Thymus (tissue), 14 donors: ENCODE measurements at places on chromosomes 2 and 18. TPM values are rescaled to one million over a fixed set of nuclear protein-coding genes. Genes with fewer than 3 reads are reported as not detected.

CNRIP1 gene
- polyA plus RNA-seq: 10.3 TPM

DNA sequence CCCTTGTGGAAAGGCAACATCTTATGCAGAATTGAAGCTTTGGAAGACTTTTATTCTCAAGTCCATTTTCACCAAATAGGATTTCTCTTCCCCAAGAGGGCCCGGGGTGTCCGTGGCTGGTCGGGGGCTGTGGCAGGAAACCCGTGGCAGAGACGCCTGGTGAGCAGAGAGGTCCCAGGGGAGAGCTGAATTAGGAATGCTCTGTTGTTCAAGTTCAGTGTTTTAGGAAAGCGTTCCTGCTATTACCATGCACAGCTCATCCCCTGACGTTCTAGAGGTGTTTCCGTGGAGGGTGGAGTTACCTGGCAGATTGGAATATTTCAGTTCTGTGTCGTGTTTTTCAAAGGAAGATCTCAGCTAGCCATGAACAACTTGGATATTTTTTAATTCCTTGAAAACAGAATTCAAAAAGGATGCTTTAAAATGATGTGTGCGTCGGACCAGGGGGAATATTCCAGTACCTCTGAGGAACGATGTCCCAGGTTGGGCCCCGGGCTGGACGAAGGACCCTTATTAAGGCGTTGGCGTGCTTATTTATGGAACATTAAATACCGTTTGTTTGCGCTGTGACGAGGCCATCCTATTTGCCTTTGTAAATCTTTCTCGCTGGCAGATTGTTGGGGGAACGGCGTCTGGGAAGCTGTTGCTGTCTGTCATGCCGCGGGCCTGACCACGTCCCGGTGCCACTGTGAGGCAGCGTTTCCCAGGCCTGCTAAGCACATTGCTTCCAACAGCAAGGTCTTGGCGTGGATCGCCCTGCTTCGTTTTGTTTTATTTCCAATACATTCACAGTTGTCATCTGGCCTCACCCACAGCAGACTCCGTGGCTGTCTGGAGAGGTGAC, 8.2 kb downstream of the NFATC1 start:
- no peak overlapping the region for H3K4me3 ChIP-seq
- H3K27ac ChIP-seq: peak overlapping the region; percentile 55
- H3K36me3 ChIP-seq: no peaks in the 10 kb centered on the region
- H3K27me3 ChIP-seq: peaks cover 14% of the 10 kb centered on the region
- DNase-seq: no peak
- peaks cover 60% of the 10 kb centered on the region for H3K4me1 ChIP-seq

ZC3H15 gene
- 75.9 TPM for polyA plus RNA-seq

UGP2 gene
- 199 TPM for polyA plus RNA-seq

CNDP1 gene
- polyA plus RNA-seq: 0.64 TPM

DNA sequence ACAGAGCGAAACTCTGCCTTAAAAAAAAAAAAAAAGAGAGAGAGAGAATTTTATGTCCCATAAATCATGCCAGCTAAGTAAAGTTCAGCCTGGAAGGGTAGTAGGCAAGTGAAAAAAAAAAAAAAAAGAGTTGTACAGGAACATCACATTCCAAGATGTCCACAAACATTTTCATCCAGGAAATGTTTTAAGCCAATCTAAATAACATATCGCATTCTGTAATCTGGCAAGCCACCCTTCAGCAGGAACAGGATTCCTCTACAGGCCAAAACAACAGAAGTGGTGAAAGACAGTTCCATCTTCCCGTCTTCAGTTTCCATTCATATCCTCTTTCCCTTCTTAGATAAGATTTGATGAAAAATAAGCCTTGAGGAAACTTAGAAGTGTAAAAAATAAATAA, 1108.1 kb upstream of the DDX18 start:
- H3K27ac ChIP-seq: no peak overlapping the region
- no peak for DNase-seq
- no peaks in the 10 kb centered on the region for H3K4me1 ChIP-seq
- no peaks in the 10 kb centered on the region for H3K27me3 ChIP-seq
- no peak overlapping the region for H3K4me3 ChIP-seq
- H3K36me3 ChIP-seq: no peaks in the 10 kb centered on the region

DNA sequence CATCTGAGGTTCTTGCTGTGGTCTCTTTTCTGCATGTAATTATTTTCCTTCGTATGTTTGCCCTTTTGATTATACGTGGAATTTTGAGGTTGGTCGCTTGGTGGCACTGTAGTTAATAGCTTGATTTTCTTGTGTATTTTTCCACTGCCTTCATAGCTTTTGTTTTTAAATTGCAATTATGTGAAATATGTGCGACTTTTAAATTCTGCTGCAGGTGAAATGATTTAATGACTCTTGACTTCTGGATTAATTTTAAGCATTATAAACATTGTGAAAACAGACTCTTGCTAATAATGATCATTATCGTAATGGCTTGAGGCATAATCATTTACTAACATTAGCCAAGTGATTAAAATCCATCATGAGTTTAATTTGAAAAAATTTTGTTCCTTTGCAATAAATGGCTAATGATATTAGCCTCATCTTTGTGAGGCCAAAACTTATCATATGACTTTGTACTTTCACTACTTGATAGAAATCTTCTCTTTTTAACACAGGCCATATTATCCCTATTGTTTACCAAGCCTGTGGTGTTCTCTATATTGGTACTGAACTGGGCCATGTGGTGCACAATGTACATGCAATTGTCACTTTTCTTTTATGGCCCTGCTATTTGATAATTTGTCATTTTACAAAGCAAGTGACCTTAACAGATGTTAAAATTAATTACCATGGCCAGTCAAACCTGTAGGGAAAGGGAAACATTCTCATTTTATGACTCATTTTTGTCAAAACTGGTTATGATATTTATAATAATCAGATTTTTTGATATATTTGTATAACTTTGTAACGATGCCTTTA, 62.8 kb upstream of the NEUROD1 start:
- no peak overlapping the region for H3K4me3 ChIP-seq
- H3K36me3 ChIP-seq: no peaks in the 10 kb centered on the region
- no peak overlapping the region for H3K27ac ChIP-seq
- no peaks in the 10 kb centered on the region for H3K4me1 ChIP-seq

DNA sequence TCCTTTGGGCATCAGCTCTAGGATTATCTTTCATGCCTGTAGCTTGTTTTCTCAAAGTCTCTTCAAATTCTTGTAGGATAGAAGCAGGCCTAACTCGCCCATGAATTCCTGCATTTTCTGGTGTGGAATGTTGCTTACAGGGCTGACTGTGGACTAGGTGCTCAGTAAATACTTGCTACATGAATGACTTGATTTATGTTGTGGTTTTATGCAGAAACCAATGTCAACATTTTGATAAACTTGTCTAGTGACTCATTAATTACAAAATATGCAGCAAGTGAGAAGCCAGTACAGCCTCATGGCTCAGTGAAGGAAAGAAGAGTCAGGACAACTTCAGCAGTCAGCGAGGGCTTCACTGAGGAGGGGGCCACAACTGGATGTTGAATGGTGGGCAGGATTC, 110.6 kb upstream of the SIX2 start:
- no peaks in the 10 kb centered on the region for H3K36me3 ChIP-seq
- no peaks in the 10 kb centered on the region for H3K4me1 ChIP-seq
- no peak overlapping the region for H3K4me3 ChIP-seq
- no peak for DNase-seq
- no peaks in the 10 kb centered on the region for H3K27me3 ChIP-seq

GRCh38 chr2:233418761-233419546, 64.7 kb downstream of the DGKD start:
- peaks cover 30% of the 10 kb centered on the region for H3K4me1 ChIP-seq
- H3K27ac ChIP-seq: peak overlapping the region; percentile 46
- no peak for DNase-seq
- no peaks in the 10 kb centered on the region for H3K27me3 ChIP-seq
- no peak overlapping the region for H3K4me3 ChIP-seq
- H3K36me3 ChIP-seq: peaks cover 2% of the 10 kb centered on the region

- H3K27ac ChIP-seq: peak overlapping the region; percentile 99
- no peaks in the 10 kb centered on the region for H3K36me3 ChIP-seq
- no peaks in the 10 kb centered on the region for H3K27me3 ChIP-seq
Measured at GRCh38 chr2:232321156-232321816, 57.3 kb upstream of the ALPP start.

PLCD4 gene
- 0.68 TPM for polyA plus RNA-seq

GRCh38 chr2:166651991-166652390, 157.9 kb upstream of the SCN7A start:
- no peak overlapping the region for H3K4me3 ChIP-seq
- no peak for DNase-seq
- no peaks in the 10 kb centered on the region for H3K4me1 ChIP-seq
- no peaks in the 10 kb centered on the region for H3K36me3 ChIP-seq
- no peak overlapping the region for H3K27ac ChIP-seq

DNA sequence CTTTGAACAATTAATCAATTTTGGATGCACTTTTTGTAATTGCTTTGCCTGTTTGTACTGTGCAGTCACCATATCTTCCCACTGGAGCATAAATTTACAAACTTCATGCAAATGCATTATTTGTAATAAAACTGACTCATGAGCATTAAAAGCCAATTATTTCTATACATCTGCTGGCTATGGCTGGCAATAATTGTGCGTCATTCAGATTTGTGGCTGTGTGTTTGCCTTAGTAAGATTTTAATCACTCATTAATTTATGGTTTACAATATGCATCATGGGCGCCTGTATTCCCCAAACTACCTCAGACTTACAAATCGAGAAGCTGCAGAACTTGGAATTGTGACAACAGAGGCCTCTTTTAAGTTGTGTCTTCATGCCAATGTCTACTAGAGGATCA, 132.4 kb upstream of the TRIB2 start:
- DNase-seq: no peak
- H3K27me3 ChIP-seq: no peaks in the 10 kb centered on the region
- peaks cover 14% of the 10 kb centered on the region for H3K4me1 ChIP-seq
- no peaks in the 10 kb centered on the region for H3K36me3 ChIP-seq
- no peak overlapping the region for H3K27ac ChIP-seq

- H3K27me3 ChIP-seq: no peaks in the 10 kb centered on the region
- DNase-seq: no peak
- H3K36me3 ChIP-seq: no peaks in the 10 kb centered on the region
- H3K4me1 ChIP-seq: no peaks in the 10 kb centered on the region
- no peak overlapping the region for H3K4me3 ChIP-seq
Measured at GRCh38 chr2:189217541-189217940, 38.0 kb upstream of the COL5A2 start.

PSMA8 gene
- polyA plus RNA-seq: 0.84 TPM

SLC9A4 gene
- 0.66 TPM for polyA plus RNA-seq
